ENCODE measurements at places on chromosomes 3 and 15. TPM values are rescaled to one million over a fixed set of nuclear protein-coding genes. Genes with fewer than 3 reads are reported as not detected.
A peak's percentile ranks its signal among the peaks of the same experiment; 100 is the strongest.

GRCh38 chr15:23787346-23788105 is 100.4 kb upstream of the NDN start:
- DNase-seq = no peak

DNA sequence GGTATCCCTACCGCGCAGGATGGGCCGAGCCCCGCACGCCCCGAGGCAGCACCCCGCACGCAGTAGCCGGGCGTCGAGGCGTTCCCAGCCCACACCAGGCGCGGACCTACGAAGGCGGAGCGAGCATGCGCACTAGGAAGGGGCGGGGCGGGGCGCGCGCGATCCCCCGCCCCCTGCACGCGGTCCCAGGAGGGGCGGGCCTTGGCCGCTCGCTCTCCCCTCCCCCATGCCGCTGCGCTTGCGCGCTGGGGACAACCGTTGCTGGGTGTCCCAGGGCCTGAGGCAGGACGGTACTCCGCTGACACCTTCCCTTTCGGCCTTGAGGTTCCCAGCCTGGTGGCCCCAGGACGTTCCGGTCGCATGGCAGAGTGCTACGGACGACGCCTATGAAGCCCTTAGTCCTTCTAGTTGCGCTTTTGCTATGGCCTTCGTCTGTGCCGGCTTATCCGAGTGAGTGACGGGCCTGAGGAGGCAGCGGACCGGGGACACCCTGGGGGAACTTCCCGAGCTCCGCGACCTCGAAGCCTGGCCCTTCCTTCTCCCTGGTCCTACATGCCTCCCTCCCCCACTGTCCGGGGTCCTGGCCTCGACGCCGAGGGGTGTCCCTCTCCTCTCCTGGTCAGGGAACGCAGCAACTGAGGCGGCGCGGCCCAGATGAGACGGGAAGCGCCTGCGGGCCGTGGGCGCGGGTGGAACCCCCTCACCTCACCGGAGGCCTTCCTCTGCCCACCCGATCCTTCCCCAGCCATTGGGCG is at the start of gene SPESP1:
TSS of gene SPESP1 (plus strand) at position 258 of the 755 bp plus-strand sequence. CDS start at position 387, 129 bp downstream.
- no peak for DNase-seq

GRCh38 chr15:97576929-97577645 is 383.4 kb upstream of the ARRDC4 start:
- DNase-seq = no peak

- DNase-seq = peak; percentile 21
Observed at GRCh38 chr3:73804204-73804603, 179.5 kb upstream of the PDZRN3 start.

DNA sequence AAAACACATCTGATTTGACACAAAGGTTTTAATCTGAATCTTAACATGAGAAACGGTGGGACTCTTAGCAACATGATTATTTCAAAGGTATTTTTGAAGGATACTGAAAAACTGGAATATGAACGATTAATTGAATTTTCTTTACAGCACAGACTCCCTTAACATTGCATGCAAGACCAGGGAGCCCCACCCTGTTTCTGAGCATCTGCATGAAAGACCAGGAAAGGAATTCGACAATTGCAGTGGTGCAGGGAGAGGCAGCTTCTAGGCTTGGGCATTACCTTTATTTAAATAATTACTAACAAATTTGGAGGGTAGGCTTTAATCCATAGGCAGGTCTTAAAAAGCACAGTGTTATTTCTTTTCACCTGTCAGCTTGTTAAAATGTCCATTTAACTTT is 240.6 kb upstream of the TOPAZ1 start:
- DNase-seq = no peak

GRCh38 chr3:173055228-173055933 is 85.7 kb downstream of the SPATA16 start:
- no peak for DNase-seq

DNA sequence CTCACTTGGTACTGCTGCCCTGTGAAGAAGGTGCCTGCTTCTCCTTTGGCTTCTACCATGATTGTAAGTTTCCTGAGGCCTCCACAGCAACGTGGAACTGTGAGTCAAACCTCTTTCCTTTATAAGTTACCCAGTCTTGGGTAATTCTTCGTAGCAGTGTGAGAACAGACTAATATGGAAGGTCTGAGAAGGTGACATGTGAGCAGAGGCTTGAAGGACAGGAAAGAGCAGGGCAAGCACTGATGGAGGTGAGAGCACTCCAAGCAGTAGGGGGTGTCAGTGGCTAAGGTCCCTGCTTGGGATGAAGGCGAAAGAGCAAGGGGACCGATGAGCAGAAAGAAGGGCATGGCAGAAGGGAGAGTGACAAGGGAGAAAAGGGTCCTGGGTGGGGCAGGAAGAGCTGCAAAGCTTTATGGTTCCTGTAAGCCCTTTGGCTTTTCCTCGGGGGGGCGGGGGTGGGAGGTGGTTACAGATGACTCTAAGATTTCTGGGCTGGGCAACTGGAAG is 3.5 kb downstream of the EIF4E3 start:
- no peak for DNase-seq

GRCh38 chr3:49930922-49931321 is 1.3 kb upstream of the MON1A start:
- no peak for DNase-seq

GRCh38 chr3:190017521-190018288 is 103.0 kb downstream of the P3H2 start:
- DNase-seq = no peak

- no peak for DNase-seq
Observed at GRCh38 chr3:151878465-151878864, 5.0 kb downstream of the SUCNR1 start.

DNA sequence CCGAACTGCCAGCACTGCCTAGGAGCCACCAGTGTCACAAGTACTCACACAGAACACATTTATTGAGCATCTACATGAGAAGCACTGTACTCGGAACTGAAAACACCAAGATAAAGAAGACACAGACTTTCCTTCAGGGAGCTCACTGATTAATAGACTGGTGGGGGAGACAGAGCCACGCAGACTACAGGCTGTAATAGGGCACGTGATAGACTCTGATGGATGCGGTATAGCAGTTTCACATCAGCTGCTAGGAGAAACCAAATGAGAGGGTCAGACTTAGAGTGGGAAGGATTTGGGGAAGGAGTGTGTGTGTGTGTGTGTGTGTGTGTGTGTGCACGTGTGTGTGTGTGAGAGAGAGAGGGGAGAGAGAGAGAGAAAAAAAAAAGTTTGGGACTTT is 12.1 kb downstream of the EPHB1 start:
- no peak for DNase-seq

DNA sequence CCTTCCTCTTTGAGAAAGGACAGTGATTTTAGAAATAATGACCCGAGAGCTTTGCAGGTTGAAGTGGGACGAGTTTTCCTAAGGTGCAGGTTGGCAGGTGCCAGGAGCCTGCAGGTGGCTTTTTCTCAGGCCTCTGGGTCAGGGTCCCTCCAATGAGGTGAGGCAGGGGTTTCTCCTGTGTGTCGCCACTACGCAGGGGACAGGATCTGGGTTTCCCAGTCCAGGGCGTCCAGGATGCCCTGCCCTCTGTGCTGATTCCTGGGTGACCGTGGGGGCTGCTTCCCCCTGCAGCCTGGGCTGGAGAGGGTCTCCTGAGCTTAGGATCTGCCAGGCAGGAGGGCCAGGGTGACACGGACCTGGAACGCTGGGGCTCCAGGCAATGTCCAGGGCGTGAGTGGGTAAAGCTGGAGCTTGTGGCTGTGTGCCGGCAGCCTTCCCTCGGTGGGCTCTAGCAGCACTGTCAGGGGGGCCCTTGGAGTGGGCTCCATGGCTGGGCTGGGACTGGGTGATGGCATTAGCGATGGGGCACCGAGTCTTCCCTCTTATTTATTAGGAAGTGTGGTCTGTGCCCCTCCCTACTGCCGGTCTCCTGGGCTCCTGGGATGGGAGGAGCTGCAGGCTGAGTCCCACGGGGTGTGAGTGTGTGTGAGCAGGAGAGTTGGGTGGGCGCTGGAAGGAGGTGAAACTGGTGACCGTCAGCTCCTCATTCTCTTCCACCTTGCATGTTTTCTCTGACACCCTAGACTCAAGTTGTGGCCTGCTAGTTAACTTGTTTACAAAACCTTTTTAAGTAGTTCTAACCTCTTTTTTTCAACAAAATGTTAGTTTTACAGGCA is 1.8 kb downstream of the APBA2 start:
- DNase-seq = no peak

DNA sequence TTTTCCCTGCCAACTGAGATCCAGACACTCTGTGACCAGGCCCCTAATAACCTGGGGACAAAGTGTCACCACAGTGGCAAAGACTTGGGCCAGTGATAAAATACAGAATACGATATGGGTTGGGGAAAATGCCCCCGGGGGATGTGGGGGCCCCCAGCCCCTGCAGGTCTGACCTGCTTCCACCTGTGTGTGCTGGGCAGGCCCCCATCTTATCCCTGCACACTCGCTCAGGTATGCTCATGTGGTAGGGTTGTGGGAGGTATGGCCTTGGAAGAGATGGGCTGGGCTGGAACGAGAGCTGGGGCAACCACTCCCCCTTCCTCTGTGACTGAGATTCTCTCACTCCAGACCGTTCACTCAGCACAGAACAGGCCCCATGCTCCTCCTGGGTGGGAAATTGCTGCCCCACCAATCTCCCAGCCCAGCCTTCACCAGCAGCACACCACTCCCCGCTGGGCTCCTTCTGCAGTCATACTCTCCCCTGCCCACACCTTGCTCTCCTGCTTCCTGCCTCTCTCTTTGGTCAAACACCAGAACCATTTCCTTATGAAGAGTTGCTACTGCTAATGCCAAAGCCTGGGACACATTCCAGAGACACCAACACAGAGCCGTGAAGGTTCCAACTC is 9.6 kb upstream of the CPEB1 start:
- no peak for DNase-seq

- DNase-seq = no peak
Observed at GRCh38 chr15:42053914-42054313, 33.1 kb upstream of the PLA2G4E start.

Gene CGGBP1
- 53.5 TPM for total RNA-seq

Gene COPB2
- total RNA-seq = 73.6 TPM

Gene RARRES1
- 35.1 TPM for total RNA-seq

Gene SLC25A20
- 21.7 TPM for total RNA-seq

Gene XCR1
- not detected for total RNA-seq

Gene COX5A
- 58.6 TPM for total RNA-seq
